Activated T-cell treated with anti-CD3 and anti-CD28 coated beads for 48 hours (primary cell): ENCODE measurements at places on chromosomes 1 and 21.
A peak's percentile ranks its signal among the peaks of the same experiment; 100 is the strongest.

- DNase-seq = no peak
Measured at GRCh38 chr1:64936956-64937355, 29.4 kb downstream of the JAK1 start.

- DNase-seq = no peak
Measured at GRCh38 chr1:217605390-217605789, 25.5 kb downstream of the GPATCH2 start.

DNA sequence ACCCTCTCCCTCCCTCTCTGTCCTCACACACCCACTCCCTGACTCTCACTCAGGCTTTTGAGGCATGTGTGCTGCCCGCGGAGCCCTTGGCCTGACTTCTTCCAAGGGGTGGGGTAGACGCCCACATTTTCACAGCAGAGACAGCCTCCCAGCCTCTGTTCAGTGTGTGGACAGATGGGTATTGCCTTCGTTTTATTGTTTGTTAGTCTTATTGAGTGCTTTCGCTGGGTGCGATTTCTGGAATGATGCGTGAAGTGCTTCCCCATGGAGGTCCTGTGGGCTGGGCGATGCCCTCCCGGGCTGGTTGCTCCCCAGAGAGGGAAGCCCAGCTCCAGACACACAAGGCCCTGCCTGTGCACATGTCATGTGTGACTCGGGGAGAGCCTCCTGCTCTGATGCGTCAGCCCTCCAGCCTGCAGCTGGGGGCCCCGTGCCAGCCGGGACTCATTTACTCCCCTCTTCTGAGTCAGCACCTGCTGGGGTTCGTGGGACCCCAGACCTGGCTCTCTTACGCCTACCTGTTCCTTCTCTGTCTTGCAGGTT is 14.7 kb downstream of the PDXK start:
- DNase-seq = no peak

GRCh38 chr1:145796753-145797152 is 27.1 kb downstream of the RNF115 start:
- DNase-seq = no peak

DNA sequence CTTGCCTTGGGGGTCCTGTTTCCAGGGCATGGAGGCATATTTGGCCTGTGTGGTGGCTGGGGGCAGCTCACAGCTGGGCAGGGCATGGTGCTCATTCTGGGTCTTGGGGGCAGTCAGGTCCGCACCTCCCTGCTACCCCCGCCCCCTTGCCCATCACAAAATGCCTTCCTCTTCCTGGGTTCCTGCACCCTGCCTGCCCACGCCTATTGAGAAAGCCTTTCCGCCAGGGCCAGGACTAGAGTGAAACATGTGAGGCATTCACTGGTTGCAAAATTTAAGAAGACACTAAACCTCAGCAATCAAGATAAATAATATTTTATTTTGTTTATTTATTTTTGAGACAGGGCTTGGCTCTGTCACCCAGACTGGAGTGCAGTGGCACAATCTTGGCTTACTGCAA is 19.7 kb downstream of the PTAFR start:
- no peak for DNase-seq

- DNase-seq = no peak
Measured at GRCh38 chr1:67753776-67754525, 69.0 kb downstream of the GADD45A start.

DNA sequence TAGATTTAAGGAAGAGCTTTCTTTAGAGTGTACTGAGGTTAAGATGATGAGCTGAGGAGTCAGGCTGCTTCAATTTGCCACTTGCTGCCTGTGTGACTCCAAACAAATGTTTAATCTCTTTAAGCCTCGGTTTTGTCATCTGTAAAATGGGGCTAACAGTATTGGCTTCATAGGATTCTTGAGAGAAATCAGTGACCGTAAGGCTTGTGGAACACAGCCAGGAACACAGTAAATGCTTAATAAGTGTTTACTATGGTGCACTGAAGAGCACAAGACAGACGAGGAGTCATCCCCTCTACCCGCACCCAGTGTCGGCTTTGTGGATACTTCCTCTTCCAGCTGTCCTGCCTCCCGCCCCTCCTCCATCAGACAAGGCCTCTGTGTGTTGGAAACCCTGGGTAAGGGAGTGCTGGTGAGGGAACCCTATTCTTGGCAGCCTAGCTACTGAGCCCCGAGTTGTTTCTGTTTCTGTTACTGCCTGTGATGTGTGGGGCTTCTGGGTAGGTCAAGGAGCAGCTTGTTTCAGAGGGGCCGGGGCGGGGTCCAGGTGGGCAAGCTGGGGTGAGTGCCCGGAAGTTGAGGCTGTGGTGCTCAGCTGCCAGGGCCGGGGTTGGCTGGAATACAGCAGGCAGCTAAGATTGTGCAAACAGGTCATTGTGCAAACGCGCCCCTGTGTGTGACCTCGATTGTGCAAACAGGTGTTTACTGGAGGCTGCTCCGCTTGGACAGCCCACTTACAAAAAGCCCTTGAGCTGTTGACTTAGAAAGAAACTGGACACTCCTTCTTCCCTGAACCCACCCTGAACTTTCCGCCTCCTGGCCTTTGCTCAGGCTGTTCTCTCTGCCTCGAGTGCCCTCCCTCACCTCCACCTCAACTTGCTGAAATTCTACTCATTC is 4.0 kb upstream of the CSF3R start:
- no peak for DNase-seq

GRCh38 chr1:235403593-235403992 is 36.4 kb downstream of the TBCE start:
- DNase-seq = no peak

GRCh38 chr21:38740090-38740489 is 65.6 kb upstream of the ETS2 start:
- DNase-seq = no peak

DNA sequence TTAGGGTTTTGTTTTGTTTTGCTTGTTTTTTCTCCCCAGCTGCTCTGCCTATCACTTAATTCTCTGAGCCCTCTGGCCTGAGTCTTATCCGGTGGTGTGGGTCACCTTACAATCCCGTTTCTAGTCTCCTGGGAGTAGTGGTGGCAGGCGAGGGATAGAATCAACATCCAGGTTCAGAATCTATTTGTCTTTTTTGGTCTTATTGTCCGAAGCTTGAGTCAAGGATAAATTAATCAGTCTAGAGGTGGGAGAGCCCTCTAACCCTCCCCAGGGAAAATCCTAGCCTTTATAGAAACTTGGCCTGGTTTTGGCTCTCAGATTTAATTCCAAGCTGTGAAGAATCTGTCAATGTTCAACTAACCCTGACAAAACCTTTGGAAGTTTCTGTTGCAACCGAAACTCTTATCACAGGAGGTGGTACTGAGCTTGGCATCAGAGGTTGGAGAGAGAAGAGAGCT is 246.3 kb downstream of the FGGY start:
- DNase-seq = no peak

- no peak for DNase-seq
Measured at GRCh38 chr1:157035121-157035520, 10.4 kb downstream of the ARHGEF11 start.

DNA sequence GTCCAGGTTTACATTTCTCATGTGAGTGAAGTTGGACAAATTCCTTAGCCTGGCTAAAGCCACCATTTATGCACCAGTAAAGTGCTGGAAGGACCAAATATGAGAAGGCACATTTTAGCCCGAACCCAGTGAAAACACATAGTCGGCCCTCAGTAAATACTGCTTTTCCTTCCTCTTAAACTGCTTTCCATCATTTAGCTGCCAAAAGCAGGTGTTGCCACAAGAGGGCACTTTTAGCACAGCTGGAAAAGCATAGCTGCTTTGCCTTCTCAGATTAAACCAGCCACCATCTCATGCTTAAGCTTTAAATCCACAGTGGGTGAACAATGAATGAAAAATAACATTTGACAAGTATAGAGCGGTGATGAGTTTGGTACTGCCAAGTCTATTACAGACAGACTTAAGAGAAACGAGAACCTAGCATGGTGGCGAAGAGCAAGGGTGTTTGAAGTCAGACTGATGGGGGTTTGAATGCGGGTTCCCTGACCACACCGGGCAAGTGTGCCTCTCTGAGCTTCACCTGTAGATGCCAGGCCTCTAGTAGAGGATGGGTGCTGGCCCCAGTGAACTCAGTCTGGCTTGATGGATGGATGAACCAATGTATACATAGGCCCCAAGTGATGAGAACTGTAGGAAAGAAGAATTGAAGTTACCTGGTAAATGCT is 57.8 kb downstream of the SLC35D1 start:
- peak; percentile 46 for DNase-seq

- DNase-seq = no peak
Measured at GRCh38 chr1:201537891-201538611, 876 bp upstream of the NAV1 start.

GRCh38 chr1:4494558-4494957 is 159.9 kb upstream of the AJAP1 start:
- DNase-seq = no peak

DNA sequence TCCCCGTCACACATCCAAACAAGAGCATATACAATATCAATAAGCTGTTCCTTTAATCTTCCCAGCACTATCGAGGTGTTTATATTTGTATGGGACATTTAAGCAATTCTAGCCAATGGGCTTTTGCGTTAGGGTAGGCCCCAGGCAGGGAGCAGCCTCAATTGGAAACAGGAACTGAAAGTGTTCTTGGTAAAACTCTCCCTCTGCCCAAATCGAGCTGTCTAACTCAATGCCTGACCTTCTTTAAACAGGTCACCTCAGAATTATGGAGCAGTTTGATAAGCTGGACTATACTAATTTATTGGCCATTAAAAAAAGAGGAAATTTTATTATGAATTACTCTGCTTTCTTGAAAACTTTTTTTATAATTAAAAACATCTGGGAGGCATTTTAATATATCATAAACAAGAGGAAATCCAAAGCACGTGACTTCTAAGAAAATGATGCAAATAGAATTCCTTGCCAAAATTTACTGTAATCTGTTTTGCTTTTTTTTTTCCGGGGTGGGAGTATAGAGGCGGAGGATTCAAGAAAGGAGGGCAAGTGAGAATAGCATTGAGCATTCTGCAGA is 498.1 kb downstream of the LMO4 start:
- no peak for DNase-seq

GRCh38 chr1:226001963-226002666 is 3.0 kb upstream of the SDE2 start:
- peak; percentile 25 for DNase-seq

DNA sequence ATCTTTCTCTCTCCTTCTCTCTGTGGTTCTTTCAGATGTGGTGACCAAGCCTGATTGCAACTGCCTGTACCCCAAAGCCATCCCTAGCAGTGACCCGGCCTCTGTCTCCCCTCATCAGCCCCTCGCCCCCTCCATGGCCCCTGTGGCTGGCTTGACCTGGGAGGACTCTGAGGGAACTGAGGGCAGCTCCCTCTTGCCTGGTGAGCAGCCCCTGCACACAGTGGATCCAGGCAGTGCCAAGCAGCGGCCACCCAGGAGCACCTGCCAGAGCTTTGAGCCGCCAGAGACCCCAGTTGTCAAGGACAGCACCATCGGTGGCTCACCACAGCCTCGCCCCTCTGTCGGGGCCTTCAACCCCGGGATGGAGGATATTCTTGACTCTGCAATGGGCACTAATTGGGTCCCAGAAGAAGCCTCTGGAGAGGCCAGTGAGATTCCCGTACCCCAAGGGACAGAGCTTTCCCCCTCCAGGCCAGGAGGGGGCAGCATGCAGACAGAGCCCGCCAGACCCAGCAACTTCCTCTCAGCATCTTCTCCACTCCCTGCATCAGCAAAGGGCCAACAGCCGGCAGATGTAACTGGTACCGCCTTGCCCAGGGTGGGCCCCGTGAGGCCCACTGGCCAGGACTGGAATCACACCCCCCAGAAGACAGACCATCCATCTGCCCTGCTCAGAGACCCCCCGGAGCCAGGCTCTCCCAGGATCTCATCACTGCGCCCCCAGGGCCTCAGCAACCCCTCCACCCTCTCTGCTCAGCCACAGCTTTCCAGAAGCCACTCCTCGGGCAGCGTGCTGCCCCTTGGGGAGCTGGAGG is 12.7 kb downstream of the CSF1 start:
- DNase-seq = no peak

- DNase-seq = no peak
Measured at GRCh38 chr1:170303034-170303433, 157.3 kb downstream of the NTMT2 start.

DNA sequence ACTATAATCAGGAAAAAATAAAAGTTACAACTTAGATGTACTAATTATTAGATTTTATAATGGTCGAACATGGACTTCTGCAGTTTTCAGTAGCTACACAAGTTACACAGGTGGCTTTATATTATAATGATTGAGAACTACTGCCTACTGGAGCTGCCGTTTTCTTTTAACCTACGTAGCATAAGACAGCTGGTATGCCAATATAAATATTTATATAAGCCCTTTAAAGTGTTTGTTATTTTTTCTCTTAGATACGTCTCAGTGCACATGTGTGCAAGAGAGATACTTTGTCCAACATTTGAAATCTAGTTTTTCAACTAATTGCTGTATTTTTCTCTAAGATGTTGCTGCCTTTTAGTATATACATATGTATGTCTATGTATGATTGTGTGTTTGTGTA is 42.4 kb downstream of the PDC start:
- DNase-seq = no peak
